ENCODE measurements at places on chromosomes 3 and 15.

- no peak for DNase-seq
These were observed 89.1 kb downstream of the TPRG1 start for GRCh38 chr3:189260556-189261493.

DNA sequence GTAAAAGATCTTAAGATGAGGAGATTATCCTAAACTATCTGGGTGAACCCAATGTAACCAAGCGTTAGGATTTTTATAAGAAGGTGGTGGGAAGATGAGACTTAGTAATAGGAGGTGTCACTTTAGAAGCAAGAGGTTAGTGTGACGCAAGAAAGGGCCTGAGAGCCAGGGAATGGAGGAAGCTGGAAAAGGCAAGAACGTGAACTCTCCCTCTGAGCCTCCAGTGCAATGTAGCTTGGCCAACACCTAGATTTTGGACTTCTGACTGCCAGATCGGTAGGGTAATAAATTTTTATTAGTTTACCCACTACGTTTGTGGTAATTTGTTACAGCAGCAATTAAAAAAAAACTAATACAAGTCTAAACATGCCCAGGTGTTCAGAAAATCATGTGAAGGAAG lies 20.8 kb upstream of the CNTN6 start:
- no peak for DNase-seq

GRCh38 chr3:159417761-159418160 lies 570.9 kb upstream of the IL12A start:
- no peak for DNase-seq

DNA sequence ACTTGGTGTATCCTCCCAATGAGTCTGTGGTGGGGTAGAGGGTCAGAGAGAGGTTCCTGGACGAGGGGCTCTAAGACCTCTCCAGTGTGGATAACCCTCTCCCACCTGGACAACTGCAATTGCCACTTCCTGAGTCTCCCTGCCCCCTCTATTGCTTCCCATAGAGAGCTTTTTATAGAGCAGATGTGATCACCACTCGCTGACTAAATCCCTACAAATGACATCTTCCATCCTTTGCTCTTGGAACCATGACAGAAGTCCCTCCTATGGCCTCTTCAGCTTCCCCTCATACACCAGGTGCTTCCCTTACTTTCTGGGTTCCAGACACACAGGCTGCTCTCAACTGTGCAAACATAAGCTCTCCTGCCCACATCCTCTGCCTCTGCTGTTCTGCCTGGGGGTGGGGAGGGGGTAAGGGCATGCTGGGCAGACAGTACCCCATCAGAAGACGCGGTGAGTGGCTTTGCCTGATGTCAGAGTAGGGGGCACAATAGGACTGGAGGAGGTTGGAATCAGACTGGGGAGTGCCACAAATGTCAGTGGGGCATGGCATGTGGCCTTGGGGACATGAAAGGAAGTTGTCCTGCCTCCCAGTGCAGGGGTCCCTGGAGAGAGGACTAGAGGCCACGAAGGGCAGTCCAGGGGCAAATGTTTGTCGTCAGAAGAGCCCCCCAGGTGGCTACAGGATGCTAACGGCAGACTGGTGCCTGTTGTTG lies 15.2 kb downstream of the ITIH3 start:
- no peak for DNase-seq

DNA sequence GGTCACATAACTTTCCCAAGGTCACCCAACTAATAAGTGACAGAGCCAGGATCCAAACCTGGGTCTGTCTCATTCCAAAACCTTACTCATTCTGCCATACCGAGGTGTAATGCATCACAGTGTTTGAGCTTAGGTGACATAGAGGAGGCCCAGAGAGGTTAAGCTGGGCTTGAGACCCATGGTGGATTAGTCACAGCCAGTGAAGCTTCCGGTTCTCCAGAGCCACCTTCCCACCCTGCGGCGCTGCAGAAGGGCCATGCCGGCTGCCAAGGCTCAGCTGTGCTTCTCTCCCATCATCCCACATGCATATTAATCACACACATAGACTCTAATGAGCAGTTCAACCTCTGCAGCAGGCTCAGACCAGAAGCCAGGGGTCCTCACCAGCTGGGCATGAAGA lies 42.2 kb downstream of the SPSB4 start:
- peak; percentile 12 for DNase-seq

GRCh38 chr3:133967992-133968892 lies 61.5 kb downstream of the SLCO2A1 start:
- DNase-seq = no peak

- DNase-seq = no peak
These were observed 62.5 kb upstream of the SKOR1 start for GRCh38 chr15:67762610-67763368.

DNA sequence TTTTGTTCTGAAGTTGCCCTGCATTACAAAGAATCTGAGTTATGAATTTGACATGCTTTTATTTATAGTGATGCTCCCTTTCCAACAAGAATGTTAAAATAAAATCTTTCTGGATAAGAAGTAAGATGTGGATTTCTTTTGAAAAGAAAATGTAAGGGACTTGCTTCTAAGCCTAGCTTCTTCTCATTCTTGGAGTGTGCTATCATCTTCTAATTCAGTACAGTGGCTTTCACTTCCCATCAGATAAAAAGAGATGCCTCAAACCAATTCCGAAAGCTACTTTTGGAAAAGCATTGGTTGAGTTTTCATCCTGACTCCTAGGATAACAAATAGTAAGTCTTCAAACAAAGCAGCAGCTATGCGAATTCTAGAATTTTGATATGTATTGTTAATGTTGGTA lies 197.0 kb upstream of the ZPLD1 start:
- DNase-seq = no peak
